ENCODE measurements at places on chromosomes 7 and 10.

DNA sequence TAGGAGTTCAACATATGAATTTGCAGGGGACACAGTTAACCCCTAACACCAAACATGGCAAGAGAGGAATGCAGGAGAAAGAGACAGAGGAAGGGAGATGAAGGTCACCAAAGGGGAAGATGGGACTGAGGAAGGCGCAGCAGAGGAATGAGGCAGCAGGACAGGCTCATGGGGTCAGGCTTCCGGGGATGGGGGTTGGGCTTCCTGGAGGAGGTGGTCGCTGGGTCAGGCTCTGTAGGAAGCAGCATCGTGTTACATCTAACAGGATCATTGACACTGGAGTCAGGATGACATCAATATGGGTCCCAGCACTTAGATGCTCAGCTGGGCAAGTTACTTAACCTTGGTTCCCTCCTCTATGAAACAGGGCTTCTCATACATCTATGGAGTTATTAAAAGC lies 113.2 kb downstream of the NPTX2 start:
- no peak for DNase-seq

DNA sequence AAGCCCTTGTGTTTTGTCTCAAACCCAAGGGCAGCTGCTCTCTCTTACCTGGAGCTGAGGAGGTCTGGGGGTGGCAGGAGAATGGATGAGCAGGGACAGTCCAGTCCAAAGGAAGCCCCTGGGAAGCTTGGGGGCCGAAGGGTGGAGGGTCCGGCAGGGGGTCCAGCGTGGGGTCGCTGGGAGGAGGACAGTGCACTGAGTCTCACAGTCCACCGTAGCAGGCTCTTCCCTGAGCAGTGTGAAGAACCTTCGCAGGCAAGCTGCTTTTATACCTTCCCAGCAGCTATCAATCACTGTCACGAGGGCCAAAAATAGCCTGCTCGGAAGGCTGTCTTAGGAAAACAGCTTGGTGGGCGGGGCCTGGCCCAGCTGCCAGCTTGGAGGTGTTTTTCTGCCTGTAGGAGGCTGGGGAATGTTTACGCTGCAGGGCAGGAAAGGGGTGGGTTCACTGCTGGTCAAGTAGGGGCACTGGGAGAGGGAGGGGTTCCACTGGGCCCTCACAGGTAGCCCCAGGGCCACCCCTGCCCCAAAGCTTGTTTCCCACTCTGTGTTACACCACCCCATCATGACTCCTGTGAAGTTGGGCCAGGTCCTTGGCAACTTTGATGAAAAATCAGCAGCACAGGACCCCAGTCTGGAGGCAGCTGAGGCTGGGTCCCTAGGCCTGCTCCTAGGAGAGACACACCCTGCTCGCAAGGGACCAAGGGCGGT lies at the start of gene DEPP1:
Gene DEPP1, minus strand, starts transcription at position 240 of the 711 bp plus-strand sequence. CDS start 779 bp downstream, outside the sequence.
- no peak for DNase-seq

- DNase-seq = no peak
These were observed 29.4 kb upstream of the ANAPC16 start for GRCh38 chr10:72186258-72186981.

GRCh38 chr7:77839919-77840318 lies 41.3 kb downstream of the PHTF2 start:
- no peak for DNase-seq

- DNase-seq = no peak
These were observed 215.3 kb downstream of the DGKB start for GRCh38 chr7:14687241-14687640.

DNA sequence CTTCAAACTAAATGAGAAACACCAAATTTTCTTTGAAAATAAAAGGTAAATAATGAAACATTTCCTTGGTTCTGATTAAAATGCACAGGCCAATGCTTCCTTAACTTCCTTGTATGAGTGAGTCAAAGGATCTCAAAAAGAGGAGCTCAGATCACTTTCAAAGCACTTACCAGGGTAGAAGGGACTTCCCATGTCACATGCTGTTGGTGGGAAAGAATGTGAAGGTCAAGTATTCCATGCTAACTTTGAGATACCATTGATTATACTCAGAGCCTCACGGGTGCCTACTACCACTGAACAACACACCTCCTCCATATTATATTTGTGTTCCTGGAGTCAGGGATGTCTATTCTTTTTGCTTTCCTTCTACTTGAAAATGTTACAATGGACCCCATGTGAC lies 233.5 kb upstream of the KIAA1217 start:
- DNase-seq = no peak

DNA sequence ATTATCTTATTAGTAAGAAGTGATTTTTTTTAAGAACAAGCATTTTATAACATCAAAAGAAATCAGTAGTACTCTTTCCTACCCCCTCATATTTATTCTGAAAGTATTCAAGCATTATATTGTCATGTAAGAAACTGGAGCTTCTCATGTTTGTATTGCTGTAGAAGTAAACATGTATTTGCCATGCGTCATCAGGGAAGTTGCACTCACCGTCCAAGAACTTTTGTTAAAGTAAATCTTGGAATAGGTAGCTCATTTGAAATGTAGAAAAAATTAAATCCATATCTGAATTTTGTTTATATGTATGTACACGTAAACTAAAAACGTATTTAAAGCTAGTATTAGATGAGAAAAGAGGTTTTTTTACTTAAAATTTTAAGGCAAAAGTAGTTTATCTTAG lies 96.8 kb downstream of the PTEN start:
- no peak for DNase-seq

GRCh38 chr7:111787741-111788140 lies 225.4 kb upstream of the IMMP2L start:
- no peak for DNase-seq

DNA sequence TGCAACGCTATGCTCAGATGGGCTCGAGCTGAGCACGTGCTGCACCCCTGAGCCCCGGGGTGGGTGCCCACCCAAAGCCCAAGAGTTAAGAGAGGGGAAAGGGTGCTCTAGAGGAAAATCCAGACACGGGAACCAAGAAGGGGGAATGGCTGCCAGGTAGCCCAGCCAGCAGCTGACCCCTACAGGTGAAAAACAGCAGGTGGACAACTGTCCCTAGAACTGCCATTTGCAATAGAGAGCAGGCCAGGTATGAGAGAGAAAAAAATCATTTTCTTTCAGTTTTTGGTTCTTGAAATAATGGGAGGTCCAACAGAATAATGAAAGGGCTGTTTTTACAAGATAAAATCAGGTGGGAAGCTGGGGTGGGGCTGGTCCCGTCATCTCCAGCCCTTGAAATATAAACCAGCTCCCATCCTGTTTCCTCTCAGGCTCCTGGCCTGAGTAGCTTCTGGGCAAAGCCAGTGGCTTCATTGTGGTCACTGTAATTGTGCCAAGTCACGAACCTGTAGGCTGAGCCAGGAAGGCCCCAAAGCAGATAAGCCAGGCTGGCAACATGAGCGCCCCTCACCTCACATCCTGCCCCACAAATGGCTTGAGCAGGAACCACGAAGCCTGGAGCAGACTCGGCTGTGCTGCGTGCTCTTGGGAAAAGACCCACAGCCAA lies 257.8 kb downstream of the SNX10 start:
- DNase-seq = no peak

DNA sequence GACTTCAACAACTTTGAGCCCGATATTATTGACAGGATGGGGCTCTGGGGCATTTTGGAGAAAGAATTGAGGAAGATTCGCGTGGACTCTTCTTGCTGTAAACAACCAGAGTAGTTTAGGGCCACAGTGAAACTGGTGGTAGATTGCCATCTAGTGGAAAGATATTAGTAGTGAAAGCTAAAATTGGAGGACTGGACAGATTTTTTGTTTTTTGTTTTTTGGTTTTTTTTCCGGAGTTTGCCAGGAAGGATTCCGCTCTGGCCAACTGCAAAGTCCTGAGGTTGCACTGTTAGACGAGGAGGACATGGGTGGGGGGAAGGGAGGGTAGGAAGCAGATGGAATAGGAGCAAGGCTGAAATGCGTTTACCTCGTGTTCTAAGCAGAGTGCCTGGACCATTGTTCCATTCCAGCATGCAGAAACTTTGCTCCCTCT lies 11.7 kb downstream of the NOBOX start:
- DNase-seq = no peak

DNA sequence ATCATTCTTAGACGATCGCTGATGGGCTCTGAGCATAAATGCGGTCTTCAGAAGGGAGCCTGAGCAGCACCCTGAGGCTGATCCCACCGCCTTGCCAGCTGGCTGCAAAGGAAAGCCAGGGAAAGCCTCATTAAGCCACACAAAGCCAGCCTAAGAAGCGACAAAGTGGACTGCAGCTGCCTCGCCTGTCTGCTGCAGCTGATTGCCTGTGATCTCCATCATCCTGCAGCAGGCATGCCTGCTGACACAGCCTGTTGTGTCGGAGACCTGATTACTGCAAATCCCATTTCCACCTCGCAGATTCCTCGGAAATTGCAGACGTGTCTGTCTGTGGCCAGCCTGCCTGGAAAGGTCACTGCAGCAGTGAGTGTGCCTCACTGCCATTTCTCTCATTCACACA lies 1087.0 kb upstream of the AUTS2 start:
- DNase-seq = no peak

GRCh38 chr10:123889821-123890220 lies 1.8 kb downstream of the CPXM2 start:
- DNase-seq = no peak

GRCh38 chr7:116697761-116698160 lies 25.8 kb downstream of the MET start:
- DNase-seq = no peak

- DNase-seq = no peak
These were observed 42.5 kb downstream of the NUP205 start for GRCh38 chr7:135600226-135600625.

GRCh38 chr10:16809074-16809718 lies 8.0 kb downstream of the RSU1 start:
- no peak for DNase-seq

- DNase-seq = no peak
These were observed 11.3 kb upstream of the SLC25A28 start for GRCh38 chr10:99631496-99631895.

DNA sequence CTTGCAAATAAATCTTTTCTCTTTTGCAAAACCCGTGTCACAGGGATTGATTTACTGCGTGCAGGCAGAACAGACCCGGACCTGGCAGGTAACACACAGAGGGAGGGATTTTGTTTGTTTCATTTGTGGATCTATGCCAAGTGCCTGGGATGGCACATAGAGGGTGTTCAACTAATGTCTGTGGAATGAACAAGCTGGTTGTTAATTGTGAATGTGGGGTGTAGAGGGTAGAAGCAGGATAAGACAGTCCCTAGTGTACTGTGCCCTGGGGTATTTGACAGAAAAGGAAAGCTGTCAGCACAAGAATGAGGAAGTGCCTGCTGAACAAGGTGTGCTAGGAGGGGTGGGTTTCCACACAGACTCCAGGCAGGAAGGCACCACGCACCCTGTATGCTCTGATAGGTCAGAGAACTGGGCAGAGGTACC lies 331.8 kb downstream of the CALN1 start:
- no peak for DNase-seq

DNA sequence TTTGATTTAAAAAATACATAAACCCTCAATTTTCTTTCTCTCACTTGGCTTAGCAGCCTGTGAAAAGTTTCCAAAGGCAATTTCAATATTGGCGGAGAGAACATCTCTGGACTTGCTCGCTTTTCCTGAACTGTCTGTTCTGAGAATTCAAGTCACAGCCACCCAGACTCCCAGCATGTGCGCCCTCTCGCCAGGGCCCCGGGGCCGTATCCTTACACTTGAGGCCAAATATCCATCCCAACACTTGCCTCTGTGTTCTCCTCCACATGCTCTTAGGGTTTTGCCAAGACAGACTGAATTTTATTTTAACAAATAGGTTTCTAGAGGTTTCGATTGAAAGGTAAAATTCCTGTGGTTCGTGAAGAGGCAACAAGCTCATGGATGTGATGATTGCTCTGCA lies 111.5 kb upstream of the GPR26 start:
- DNase-seq = no peak

DNA sequence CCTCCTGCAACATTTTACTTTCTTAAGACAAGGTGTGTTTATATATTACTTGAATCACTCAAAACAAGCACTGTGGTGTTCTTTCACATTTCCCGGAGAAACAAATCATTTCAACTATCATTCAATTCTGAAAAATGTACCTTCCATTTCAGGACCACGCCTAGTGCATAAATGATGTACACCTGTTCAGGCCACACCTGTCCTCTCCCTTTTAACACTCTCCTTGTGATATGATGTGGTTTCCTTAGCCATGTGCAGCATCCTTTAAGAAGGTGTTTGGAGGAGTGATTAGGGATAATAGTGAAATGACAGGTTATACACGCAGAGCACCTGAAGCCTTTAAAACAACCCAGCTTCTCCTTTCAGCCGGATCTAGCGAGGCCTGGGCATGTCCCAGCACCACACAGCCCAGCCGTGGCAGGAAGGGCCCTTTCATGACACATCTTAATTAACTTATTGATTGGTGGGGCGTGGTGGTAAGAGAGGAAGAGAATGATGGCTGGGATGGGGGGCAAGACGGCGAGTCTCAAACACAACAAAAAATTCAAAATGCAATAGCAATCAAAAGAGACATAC lies 26.9 kb downstream of the ABLIM1 start:
- DNase-seq = no peak

DNA sequence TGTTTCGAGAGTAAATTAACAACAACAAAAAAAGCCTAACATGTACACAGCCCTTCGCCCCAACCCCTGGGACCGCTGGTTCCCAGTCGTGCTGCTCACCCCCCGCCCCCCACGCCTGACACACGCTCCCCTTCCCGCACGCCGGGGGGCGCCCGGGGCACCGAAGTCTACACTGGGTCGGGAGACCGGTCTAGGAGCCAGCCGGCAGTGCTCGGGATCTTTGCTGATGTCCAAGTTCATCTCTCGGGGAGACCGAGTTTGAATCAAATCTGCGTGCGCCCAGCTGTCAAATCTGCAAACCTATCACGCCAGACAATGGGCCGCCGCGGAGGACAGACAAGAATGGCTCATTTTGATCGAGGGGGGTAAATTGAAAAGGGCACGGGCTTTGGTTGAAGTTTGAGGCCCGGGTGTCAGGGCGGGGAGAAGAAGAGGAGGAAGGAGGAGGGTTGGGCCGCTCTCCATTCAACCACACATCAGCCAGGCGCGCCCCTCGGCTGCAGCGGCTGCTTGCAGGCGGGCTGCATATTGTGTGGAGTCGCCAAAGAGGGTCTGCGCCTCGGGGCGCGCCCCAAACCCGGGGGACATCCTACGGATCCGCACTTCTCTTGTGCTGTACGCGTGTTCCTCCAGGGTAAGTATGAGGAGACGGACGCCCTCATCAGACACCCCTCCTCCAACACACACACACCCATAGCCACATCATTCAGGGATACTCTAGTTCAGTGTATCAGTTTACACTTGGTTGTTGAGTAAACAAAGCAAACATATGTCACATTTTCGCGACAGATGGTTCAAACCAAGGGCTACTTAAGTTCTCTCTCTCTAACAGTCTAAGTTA lies 1.3 kb upstream of the GFRA1 start:
- no peak for DNase-seq

GRCh38 chr10:23338155-23338828 lies 6.3 kb downstream of the C10orf67 start:
- DNase-seq = no peak
